ENCODE measurements at places on chromosomes 4 and X.

- DNase-seq: peak; percentile 40
Observed at GRCh38 chr4:1200425-1201035, 28.1 kb upstream of the SPON2 start.

GRCh38 chr4:39068907-39069306 is 6.9 kb downstream of the KLHL5 start:
- DNase-seq: no peak

GRCh38 chr4:182809417-182810102 is 107.6 kb downstream of the DCTD start:
- no peak for DNase-seq

DNA sequence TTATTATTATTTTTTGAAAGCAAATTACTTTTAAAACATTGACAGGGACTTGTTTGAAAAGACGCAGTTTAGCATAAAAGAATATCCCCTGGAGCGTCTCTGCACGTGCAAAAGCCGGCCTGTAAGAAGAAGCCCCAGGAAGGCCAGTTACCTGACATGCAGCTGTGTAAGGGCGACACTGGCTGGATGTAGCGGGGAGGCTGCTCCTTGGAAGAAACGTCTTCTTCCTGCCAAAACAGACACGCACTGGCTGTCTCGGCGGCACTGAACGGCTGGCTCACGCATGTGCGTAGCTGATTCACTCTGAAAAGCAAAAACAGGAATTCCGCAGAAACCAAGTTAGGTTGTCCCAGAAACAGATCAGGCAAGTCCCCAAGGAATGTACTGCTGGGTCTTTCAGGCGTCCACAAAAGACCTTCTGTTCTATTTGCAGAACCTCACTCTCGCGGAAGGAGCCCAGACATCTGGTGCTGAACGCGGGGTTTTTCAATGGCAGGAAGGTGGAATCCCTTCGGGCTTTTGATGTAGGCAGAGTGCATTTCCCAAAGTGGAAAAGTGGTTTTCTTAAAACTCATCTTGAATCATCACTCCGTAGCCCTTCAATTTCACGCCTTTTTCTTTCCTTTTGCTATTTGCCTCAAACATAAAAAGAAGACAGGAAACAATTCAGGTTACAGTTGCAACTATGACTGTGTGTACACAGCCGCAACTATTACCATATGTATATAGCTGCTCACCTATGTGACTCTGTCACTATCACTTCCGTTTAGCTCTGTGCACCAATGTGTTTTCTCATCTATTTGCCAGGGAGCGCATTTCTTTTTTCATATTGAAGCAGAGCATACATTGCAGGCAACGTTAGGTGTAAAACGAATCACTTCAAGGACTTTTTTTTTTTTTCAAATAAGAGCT is 38.1 kb upstream of the ARSH start:
- DNase-seq: no peak

DNA sequence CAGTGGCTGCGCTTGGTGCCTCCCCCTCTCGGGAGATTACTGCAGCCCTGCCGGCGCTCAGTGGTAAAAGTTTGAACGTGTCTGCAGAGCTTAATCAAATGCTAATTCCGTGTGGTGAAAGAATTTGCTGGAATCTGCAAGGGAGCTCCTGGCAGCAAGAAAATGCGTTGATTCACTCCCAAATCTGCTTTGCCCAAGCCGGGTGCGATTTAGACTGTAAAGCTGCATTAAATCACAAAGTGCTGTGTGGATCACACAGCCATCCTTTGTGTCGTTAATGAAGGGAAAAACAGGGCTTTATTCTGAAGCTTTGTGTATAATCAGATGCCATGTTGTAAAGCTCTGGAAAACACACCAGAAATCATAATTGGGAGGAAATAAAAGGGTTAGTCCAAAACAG is 444.1 kb downstream of the BCOR start:
- DNase-seq: no peak

Data from GM12892 (cell line).